Fibroblast of the aortic adventitia (primary cell): ENCODE measurements at places on chromosomes 6 and 20. TPM values are rescaled to one million over a fixed set of nuclear protein-coding genes. Genes with fewer than 3 reads are reported as not detected.

DNA sequence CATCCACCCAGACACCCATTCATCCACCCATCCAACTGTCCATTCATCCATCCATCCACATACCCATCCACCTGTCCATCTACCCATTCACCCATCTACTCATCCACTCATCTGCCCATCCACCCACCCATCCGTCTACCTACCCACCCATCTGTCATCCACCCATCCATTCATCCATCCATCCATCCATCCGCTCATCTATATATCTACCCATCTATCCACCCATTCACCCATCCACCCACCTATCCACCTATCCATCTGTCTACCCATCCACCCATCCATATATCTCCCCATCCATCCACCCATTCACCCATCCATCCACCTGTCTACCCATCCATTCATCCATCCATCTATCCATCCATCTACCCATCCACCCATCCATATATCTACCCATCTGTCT, 30.7 kb downstream of the ARMC2 start:
- DNase-seq: no peak

The MYBL2 gene
- 1.6 and 17.8 TPM in 2 replicates for total RNA-seq

GRCh38 chr6:37940074-37940847, 120.7 kb downstream of the ZFAND3 start:
- DNase-seq: peak; percentile 61

DNA sequence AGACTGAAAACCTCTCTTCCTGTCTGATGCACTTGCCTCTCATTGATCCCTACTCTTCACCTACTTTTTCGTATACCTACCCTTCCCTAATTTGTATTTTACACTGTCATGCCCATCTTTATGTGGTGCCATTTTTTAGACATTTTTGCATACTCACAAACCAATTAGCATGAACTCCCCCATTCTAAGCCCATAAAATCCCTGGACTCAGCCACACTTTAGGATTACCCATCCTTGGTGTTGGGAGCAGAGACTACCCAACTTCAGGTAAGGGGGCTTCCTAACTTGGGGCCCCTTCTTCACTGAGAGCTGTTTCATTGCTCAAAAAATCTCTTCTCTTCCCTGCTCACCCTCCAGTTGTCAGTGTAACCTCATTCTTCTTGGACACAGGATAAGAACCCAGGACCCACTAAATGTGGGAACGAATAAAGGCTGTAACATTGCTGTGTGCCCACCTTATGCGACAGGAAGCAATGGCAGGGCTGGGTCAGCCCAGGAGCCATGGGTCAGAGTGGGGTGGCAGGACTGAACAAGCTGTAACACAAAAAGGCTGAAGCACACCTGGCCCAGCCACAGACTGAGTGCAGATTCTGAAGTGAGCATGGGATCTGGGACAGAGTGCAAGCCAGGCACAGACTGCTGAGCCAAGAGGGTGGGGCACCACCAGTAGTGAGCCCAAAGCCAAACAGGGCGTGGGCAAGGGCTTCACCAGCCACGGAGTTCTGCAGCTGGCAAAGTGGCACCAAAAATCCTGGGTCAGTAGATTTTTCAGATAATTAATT, 789.1 kb upstream of the HS3ST5 start:
- no peak for DNase-seq

The F13A1 gene
- not detected in 2 replicates for total RNA-seq

The APCDD1L gene
- 1.6 and 20.8 TPM in 2 replicates for total RNA-seq

GRCh38 chr20:37408302-37409193, 62.6 kb downstream of the SRC start:
- peak; percentile 31 for DNase-seq

The RAET1E gene
- 0.63 TPM in 1 of 2 replicates, not detected in the other for total RNA-seq

DNA sequence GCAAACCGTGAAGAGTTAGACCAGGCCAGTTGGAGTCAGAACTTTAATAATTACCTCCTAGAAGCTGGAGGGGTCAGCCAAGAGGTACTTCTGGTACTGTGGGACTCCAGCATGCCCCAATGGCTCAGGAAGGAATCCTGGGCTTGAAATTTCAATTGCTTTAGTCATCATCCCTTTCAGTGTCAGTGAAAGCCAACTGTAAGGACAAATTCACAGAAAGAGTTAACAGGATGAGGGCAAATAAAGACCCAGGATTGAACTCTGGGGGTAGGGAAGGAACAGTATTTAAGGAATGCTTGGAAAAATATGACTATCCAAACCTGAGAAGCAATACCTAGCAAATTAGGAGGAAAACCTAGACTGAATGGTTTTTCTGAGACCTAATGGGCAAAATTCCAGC, 735.1 kb upstream of the MARCKS start:
- DNase-seq: peak; percentile 88

DNA sequence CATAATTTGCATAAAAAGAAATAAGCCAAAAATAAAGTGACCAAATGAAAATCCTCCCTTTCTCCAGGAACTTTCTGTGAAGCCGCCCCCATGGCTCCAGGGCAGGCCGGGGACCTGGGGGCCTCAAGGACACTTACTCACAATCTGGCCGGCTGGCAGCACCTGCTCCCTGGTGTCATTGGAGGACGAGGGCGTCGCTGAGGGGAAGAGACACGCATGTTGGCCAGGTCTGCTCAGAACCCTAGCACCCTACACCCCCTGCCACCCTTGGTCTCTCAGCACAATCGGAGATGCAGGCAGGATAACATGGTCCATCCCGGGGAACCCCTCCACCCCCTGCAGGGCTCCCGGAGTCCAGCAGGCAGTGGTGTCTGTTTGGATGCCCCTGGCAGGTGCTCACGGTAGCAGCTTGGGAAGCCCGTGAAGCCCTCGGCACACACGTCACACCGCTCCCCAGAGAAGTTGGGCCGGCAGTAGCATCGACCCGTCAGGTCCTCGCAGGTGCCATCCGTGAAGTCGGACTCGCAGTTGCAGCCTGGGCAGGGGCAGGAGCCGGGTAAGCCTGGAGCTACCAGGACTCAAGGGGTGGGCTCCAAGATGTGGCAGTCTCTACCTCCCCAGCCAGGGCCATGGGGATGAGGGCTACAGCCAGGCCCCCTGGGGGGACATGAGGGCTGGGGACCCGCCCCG, 21.3 kb downstream of the LAMA5 start:
- DNase-seq: no peak

DNA sequence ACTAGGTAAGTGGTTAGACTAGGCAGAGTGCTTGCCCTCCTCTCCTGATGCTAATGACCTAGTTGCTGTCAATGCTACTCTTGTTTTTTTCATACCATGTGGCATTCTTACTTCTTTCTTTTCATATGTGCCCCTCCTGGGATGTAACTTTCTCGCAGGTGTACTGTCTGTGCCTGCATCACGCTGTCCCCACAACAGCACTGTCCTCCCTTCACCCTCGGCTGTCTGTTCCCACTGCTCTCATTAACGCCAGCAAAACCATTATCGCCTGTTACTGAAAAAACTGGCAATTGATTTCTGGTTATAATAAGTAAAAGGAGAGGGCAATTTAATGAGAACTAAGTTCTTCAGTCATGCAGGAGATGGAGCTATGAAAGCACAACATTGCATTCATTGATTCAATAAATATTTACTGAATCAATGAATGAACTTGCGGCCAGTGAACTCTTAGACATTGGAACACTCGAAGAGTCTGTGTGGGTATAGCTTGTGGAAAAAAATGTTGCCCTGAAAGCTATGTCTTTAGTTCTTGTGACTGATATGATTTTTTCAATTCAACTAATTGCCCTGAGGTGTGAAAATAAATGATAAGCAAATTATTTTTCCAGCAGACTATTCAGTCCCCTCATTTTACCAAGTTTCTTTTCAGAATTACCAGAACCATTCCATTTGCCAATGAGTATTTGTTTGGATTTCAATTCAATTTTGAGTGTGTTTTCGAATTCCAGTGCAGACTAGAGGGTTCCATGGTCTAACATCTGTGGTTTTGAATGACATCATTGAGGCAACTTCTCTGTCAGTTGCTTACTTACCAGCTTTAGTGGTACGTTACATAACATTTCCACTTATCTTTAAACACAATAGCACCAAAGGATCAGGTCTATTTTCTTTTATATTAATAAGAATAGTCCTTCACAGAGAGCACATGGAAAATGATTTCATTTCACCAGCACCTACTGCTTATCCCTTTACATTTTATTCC, 2.1 kb downstream of the SLC17A4 start:
- DNase-seq: no peak

The LY6G6F gene
- total RNA-seq: not detected in 2 replicates

DNA sequence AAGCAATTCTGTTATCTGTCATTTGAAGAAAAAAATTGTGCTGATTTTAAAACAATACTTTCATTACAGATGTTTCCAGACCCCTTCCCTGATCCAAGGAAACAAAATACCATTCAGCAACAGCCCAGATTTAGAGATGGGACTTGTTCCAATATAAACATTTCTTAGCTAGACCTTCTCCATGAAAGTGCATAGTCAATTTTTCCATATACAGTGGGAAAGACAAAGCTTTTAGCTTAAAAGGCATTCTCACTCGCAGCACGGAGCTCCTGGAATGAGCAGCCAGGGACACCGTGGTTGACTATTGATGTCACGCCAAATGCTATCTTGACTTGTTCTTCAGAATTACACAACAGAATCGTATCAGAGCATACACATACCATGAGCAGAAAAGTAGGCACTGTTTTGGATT, 21.5 kb downstream of the LAMA4 start:
- peak; percentile 98 for DNase-seq

The C2 gene
- total RNA-seq: 4.4 and 48.2 TPM in 2 replicates
